NCI-H1048 (cell line): ENCODE measurements at places on chromosomes 4 and X.

DNA sequence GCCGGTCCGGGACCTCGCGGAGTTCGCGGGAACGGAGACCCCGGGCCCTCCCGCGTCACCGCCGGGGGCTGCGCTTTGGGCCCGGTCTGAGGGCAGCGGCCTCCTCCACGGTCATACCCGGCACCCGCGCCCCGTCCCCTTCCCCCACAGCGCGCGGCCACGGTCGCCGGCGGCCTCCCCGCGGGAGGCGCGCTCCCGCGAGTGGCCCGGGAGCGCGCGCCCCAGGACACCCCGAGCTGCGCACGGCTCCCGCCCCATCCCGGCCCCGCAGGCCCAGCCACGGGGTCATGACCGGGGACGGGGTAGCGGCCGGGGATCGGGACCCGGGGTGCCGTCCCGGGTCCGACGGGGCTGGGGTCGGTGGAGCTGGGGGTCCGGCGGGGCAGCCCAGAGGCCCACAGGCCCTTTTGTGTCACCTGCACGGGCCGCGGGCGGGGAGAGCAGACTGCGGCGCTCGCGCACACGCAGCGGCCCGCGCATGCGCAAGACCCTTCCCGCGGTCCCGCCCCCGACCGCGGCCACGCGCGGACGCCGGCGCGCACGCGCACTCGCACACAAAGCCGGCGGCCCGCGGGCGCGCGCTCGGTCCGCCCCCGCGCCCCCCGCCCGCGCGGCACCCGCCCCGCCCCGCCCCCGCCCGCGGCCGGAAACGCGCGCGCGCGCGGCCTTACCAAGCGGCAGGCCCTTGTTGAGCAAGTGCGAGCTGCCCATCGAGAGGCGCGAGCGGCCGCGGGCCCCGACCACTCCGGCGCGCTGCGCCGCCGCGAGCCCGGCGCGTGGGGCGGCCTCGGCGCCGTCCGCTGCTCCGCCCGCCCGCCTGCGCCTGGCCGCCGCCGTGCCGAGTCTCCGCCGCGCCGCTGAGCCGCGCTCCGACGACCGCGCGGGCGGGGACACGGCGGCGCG, at the start of gene CTBP1:
CTBP1 (minus strand) TSS at position 886 of the 903 bp plus-strand sequence. CDS start 7,799 bp downstream, outside the sequence.
- peak; percentile 46 for DNase-seq

GRCh38 chr4:85125688-85126087, 159.2 kb upstream of the WDFY3 start:
- DNase-seq, result no peak

DNA sequence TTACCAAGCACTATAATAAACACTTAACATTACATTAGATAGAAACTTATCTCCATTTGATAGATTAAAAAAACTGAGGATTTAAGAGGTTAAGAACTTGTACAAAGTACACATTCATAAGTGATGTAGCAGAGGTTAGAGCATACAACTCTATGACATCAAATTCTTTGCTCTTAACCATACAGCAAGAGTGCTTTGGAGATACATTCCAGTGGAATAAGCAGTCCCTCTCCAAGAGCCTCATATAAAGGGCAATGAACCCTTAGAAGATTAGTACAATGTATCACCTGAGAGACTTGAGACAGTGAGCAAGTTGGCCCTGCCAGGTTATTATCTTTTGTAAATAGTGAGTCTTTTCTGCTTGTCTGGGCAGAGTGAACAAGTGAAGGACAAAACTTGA, 600.4 kb upstream of the CT83 start:
- DNase-seq, result no peak

GRCh38 chr4:145525291-145525740, 43.7 kb downstream of the SMAD1 start:
- DNase-seq, result no peak

- no peak for DNase-seq
Measured at GRCh38 chr4:33116871-33117270, 2396.7 kb downstream of the PCDH7 start.

DNA sequence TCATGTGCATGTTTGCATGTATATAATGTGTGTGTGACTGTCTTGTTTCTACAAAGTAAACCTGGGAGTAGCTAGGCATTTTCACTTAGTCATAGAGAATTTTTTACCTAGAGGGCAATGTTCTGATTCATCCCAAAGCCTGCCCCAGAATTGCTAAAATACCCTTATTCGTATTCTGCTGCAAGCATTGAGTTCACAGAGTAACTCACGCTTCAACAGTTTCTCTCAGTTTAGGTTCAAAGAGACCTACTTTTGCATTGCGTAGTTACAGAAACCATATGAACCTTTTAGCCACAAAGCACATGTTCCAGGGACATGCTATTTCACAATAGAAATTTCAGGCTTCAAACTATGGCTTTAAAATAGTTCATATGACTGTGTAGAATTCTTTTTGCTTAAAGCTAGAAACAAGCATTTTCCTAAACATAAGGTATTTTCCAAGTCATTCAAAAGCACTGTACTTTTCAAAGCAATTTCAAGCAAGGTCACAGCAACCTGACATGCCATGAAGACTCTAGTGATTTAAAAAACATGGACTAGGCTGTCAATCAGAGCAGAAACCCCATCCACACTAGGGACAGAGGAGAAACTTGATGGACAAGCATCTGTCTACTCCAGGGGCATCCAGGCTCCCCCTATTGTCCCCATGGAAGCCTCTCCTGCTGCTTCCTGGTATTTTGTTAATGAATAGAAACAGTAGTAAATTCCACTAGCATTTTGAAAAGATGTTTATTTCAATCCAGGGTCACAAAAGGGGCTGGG, 81.5 kb upstream of the MAPK10 start:
- DNase-seq, result no peak

DNA sequence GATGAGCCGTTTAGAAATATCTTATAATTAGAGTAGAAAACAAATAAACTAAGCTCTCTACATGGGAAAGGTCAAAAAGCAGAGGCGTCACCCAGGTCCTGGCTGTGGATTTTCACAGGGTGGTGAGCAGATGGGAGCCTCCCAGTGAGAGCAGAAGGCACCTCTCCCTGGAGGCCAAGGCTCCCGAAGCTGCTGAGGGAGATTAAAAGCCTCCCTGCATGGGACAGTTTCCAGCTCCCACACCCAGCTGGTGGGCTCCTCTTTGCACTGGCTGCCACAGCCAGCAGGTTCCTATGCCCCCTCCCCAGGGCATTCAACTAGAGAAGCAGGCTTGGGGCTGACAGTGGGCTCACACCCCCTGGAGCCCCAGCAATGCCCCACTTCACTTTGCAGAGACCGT, 55.2 kb upstream of the TBC1D9 start:
- no peak for DNase-seq

GRCh38 chr4:74423104-74423503, 21.8 kb upstream of the AREG start:
- no peak for DNase-seq

- DNase-seq, result no peak
Measured at GRCh38 chr4:1544861-1545281, 138.6 kb upstream of the NKX1-1 start.

DNA sequence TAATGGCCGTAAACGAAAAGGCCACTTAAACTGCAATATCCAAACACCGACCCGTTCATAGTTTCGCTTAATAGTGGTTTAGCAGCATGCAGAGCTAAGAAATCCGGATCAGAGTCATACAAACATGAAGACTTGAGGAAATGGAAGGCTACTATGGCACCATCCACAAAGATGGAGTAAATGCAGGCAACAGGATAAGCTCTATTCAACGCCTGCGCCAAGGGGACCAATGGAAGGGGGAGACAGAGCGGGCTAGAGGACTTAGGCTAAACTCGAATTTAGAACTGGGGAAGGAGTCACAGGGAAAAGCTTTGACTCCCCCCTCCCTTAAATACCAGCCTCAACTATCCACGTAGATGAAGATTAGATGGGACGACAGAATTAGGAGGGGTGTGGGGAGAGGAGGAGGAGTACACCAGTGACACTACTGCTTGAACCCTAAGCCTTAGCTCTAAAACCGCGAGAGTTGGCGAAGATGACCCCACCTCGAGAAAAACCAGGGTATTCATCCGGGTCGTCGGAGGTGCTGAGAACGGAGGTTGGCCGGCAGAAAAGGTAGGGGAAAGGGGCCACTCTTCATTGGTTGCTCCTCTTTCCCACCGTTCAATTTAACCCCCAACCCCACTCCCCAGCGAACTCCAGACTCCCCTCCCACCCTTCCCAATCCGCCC, 3.5 kb downstream of the HUWE1 start:
- no peak for DNase-seq

DNA sequence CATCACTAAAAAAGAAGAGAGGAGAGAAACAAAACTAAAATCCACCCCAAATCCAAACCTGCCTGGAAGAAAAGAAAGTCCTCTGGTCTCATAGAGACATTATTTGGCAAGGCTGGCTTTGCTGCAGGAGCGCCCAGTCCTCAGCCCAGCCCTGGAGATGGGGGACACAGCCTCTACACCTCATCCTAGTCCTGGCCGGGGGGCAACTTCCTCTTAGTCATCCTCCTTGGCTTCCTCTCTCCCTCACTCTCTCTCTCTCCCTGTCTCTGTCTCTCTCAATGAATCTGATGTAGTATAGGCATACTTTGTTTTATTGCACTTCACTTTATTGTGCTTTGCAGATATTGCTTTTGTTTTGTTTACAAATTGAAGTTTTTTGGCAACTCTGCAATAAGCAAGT, 55.8 kb upstream of the MAGEB10 start:
- DNase-seq, result no peak

- DNase-seq, result no peak
Measured at GRCh38 chrX:39773150-39773549, 324.6 kb downstream of the BCOR start.

DNA sequence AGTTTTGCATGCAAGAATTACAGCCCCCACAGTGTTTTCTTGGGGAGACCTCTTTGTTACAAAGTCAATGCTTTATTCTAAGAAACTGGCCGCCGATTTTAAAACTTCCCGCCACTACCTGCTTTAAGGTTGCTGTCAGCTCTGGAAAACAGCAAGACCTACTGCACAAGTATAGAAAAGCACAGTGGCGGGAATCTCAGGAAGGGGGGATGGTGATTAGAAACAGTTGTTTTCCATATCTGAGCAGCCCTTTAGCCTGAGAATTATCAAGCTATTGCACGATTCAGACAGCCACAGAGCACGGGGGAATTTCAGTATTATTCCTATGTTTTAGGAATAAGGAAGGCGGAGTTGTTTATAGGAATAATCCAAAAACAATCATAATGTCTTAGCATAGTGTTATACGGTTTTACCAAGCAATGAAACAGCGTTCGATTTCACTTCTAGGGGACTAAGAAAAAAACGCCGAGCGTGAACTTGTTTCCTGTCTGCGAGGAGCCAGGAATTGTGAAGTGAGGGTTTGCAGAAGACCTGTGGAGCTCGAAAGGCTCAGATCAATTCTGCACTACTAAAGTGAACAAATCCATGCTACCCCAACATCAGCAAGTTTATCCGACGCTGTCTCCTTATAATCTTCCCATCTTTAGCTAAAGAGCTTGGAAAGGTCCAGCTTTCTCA, 81.3 kb downstream of the HMGN5 start:
- DNase-seq, result no peak

DNA sequence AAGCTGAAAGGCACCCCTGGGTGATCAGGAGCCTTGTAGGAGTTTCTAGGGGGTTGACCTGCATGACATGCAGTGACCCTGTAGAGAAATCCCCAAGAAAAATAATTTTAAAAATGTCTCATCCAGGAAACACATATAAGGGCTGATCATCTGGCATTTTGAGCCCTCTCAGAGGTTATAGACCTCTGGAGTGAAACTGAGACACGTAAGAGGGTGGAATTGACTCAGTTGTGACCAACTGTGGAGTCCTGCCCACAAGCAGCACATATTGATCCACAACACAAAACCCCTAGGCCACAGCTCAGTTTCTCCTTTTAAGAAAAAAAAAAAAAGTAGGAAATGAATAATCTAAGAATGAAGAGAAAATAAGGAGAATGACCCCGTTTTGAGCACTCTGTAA, 32.5 kb upstream of the MTMR8 start:
- DNase-seq, result no peak

- DNase-seq, result no peak
Measured at GRCh38 chr4:173245952-173246351, 77.3 kb downstream of the GALNT7 start.

- DNase-seq, result no peak
Measured at GRCh38 chr4:19195696-19196095, 1056.0 kb upstream of the SLIT2 start.

- no peak for DNase-seq
Measured at GRCh38 chr4:121376556-121376955, 4.3 kb downstream of the QRFPR start.

DNA sequence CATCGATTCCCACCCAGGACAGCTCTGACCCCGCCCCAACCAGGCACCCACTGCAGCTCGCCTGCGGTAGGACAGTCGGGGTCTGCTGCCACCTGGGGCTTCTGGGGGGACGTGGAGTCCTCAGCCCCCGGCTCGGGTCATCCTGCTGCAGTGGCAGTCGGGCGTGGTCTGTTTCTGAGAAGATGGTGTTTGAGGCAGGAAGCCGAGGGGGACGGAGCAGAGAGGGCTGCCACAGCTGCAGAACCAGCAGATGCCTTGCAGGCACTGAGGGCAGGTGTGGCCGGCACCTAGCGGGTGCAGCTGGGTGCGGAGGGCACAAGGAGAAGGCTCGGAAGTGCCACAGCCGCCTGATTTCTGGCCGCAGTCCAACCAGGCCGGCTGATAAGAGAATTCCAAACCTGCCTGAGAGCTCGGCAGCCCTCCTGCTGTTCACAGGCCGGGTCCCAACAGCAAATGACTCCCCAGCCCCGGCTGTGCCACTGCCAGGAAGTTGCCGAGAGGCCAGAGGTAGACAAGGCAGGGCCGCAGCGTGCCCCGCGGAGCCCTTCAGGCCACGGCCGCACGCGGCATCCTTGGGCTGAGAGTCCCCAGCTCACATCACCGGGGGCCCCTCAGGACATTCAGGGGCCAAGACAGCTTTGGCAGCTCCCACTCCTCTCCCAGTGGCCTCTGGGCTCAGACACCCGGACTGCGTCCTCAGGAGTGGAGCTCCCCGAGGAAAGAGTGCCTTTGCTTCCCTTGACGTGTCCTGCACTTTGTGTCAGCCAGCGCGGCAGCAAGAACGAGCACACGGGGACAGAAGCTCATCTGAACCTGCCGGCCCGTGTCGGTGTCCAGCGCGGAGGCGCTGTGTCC, 9.4 kb upstream of the CPLX1 start:
- DNase-seq, result no peak

- DNase-seq, result no peak
Measured at GRCh38 chr4:20217521-20217920, 34.2 kb upstream of the SLIT2 start.

GRCh38 chr4:94582517-94582916, 130.8 kb downstream of the PDLIM5 start:
- DNase-seq, result no peak

DNA sequence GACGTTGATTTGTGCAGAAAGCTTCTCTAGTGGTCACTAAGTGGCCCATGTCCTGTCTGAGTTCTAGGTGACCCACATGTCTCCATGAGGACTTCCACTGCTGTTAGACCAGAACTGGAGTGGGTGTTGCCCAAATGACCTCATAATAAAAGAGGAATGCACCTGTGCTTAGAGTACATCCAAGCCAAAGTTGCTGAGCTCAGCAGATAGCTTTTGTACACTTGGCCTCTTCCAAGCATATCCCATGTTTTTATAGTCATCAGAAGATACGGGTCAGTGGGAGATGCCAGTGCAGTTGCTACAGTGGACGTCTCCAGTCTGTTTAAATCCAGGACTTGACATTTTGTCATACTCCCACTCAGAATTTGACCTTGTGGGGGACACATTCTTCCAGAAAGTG, 37.6 kb upstream of the WDR1 start:
- no peak for DNase-seq
